ENCODE measurements at places on chromosomes 11 and 22.
A peak's percentile ranks its signal among the peaks of the same experiment; 100 is the strongest.

GRCh38 chr11:111352231-111352746 lies 26.8 kb downstream of the POU2AF1 start:
- DNase-seq = no peak

GRCh38 chr11:83554876-83555275 lies 268.7 kb upstream of the CCDC90B start:
- no peak for DNase-seq

- no peak for DNase-seq
These were observed 4.5 kb downstream of the OR10G7 start for GRCh38 chr11:124036666-124037065.

DNA sequence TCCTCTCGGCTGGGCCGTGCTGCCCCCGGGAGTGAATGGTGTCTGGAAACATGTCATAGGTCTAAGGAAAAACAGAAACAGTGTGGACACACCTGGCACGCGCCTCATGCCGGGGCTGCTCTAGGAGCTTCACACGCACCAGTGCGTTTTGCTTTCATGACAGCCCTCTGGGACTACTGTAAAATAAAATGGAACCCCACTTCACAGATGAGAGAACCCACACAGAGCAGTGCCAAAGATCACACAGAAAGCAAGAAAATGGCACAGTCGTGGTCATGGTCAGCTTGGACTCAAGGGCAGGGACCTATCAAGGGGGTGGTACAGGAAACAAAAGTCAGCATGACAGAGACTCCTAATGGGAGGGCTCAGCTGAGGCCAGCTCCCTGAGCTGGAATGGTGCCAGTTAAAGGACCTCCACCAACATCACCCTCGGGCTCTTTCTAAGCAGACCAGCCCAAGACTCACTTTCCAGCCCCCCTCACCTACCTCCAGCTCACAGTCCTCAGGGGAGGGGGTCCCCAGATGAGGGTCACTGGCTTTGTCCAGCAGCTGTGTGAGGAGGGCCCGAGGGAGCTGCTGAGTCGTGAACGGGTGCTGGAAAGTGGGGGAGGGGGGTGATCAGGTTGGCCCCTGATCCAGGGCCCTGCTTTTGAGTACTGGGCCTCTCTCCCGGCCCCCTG lies 3.3 kb downstream of the MAP4K2 start:
- DNase-seq = no peak

- DNase-seq = no peak
These were observed 8.5 kb upstream of the DENND5A start for GRCh38 chr11:9273376-9274336.

DNA sequence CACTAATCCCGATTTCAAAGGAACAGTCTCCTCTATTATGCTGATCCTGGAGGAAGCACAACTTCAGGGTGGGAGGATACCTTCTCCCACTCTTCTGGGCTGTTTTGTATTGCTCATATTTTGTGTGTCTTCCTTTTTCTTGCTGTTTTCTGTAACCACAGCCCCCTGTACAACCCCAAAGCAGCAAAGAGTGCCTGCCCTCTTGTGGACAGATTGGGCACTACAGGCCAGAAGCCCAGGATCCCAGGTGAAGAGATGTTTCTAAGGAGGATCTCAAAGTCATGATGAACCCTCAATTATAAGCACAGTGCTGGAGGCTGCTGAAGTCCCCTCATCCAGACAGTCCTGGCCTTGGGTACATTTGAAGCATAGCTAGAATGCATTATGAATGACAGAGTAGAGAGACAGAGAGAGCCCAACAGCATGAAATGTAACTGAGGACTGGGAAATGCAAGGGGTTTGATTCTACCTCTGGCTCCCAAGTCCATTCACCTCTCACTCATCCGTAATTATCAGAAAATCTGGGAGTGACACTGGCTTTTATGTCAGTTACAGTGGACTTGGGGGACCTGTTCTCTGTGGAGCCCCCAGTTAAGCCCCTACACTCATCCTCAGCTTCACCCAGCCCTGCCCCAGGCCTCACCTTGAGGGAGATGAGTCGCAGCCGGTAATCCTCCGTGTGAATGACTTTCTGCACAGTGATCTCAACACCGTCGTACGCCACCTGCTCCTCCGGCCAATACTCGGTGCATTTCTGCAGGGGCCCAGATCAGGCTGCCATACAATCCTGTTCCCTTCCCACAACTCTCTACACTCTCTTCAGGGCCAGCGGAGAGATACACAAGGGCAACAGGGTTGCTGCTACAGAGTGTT lies 6.2 kb upstream of the IGSF22 start:
- no peak for DNase-seq

- peak; percentile 36 for DNase-seq
These were observed 30.0 kb downstream of the MAPK1 start for GRCh38 chr22:21837248-21837979.

- no peak for DNase-seq
These were observed 95.3 kb upstream of the FGF3 start for GRCh38 chr11:69914286-69915150.

- DNase-seq = no peak
These were observed 389 bp downstream of the MICALL1 start for GRCh38 chr22:37906364-37907008.

GRCh38 chr11:23124996-23125395 lies 264.7 kb upstream of the CCDC179 start:
- no peak for DNase-seq

- DNase-seq = no peak
These were observed 95.7 kb upstream of the DRD2 start for GRCh38 chr11:113570906-113571305.

DNA sequence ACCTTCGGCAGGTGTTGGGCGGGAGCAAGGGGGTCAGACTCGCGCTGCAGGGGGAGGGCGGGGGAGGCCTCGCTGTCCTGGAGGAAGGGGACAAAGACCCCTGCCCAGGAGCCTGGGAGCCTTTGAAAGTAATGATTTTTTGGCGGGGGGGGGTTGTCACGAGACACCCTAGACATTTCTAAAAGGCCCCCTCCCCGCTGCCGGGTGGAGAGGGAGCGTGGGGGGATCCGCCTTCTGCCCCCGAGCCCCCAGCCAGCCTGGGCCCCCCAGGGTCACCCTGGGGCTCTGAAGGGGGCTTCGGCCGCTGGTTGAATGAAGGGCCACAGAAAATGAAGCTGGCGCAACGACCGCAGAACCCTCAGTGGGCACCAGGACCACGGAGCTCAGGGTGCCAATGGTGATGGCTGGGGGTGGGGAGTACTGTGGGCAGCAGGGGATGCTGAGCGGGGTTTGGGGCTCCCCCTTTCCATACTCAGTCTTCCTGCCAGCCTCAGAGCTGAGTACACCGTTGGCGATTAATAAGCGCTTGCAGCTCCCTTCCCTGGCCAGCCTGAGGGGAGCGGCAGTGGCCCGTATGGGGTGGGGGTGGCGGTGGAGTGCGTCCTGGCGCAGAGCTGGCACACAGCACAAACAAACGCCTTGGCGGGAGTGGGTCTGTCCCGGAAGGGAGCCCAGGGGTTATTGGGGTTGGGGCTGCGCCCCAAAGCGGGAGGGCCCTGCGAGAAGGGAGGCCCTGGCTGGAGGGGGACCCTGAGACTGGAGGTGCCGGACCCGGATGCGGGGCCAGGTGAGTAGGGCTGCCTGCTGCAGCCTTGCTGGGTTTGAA lies 1.2 kb upstream of the DUSP8 start:
- no peak for DNase-seq

GRCh38 chr11:2091112-2091746 lies 48.0 kb downstream of the IGF2 start:
- DNase-seq = no peak

GRCh38 chr11:121372671-121373429 lies 79.3 kb upstream of the SORL1 start:
- no peak for DNase-seq

DNA sequence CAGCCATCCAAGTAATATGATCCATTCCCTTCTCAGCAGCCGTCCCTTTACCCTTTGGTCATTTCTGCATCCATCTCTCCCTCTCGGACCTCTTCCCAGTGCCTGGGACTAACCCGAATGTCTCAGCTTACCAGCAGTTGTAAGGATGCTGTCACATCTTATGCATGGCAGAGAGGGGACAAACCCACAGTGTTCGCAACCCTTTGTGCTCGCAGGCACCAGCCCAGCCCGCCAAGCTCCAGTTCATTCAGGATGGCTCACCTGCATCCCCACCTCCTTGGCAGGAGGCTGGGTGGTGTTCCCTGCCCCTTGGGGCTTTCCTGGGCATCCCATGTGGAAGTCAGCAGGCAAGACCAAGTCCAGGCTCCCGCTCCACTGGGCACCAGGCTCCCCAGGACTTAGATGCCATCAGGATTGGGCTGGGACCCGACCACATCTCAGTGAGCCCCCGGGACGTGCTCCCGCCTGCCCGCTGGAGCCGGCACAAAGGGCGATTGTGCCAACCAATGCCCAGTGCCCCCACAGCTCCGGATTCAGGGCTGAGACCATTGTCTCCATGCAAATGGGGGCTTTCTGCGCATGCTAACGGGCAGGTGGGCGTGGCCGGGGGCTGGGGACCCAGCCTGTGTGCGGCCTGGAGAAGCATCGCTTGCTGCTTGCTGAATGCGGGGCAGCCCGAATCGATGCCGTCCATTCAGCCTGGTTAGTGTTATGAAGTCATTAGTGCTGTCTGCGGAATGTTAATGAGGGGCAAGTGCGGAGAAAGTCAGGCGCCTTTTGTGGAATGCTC lies 108.6 kb downstream of the KCNQ1OT1 start:
- no peak for DNase-seq

DNA sequence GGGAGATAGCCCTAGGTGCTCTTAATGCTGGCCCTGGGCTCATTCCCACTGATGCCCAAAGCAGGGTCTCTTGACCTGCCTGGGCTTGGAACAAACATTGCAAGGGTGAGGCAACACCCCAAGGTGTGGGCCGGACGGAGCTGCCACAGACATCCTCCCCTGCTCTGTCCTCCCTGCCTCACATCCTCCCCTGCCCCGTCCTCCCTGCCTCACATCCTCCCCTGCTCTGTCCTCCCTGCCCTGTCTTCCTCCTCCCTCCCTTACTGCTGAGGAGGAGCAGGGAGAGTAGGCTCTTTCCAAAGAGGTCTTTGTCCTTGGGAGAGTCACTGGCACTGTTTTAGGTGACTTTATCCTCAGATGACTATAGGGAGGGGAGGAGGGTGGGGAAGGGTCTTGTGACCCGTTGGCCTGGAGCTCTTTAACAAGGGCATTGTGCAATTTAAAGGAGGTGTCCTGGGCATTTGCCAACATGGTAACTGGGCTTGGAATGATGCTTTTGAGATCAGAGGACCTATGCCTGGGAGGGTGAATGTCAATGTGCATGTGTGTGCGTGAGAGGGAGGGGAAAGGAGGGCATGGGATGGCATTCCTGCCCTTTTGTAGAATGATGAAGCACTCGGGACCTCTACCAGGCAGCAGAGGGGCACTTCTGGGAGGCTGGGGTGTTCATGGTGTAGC lies 700 bp downstream of the FAM180B start:
- DNase-seq = no peak

DNA sequence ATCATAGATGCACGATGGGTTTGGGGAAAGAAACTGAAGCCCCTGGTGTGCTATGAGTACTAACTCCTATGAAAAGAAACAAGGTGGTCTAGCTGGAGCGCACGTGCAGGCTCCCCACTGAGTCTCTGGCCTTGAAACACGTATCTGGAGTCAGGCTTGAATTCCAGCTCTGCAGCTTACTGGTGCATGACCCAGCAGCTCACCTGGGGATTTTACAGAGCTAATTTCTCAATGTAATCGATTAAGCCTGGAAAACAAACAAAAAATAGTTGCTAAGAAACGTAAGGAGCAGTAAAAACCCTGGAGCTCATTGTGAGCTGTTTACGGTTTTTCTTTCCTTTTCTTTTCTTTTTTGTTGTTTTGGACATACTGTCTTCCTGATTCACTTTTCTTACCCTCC lies 12.3 kb downstream of the KCNJ1 start:
- DNase-seq = no peak

DNA sequence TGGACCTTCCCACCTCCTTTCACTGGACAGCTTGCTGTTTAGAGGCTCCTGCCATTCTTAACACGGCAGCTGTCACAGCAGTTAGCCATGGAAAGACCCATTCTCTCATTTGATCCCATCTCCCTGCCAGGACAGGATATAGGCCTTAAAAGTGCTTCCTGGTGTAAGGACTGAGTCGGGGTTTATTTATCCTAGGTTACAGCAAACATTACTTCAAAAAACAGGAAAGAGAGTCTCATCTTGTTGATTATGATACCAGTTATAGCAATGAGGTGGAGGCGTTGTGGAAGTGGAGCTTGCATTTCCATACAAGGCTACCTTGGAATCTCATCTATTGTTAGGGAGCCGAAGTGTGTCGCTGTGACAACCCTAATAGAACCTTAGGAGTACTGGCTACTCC lies 17.4 kb upstream of the ETS1 start:
- DNase-seq = no peak

- DNase-seq = no peak
These were observed 362.1 kb downstream of the DDX10 start for GRCh38 chr11:109026891-109027489.

GRCh38 chr11:86547727-86548126 lies 124.7 kb downstream of the ME3 start:
- DNase-seq = no peak

DNA sequence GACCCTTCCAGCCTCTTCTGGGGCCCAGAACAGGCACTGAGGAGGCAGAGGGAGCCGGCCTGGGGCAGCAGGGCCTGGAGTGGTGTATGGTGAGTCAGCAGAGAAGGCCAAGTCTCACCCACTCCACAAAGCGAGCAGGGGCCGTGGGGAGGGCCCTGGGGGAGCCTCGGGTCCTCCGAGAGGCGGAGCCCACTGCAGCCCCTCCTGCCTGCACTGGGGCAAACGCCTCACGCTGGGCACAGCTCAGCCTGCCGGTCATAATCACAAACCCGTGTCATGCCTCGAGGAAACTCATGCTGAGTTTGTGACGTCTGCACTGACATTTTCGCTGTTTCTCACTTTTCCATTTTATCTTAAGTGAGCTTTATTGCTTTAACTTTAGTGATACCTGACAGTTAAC lies 38.4 kb downstream of the TOLLIP start:
- DNase-seq = no peak

DNA sequence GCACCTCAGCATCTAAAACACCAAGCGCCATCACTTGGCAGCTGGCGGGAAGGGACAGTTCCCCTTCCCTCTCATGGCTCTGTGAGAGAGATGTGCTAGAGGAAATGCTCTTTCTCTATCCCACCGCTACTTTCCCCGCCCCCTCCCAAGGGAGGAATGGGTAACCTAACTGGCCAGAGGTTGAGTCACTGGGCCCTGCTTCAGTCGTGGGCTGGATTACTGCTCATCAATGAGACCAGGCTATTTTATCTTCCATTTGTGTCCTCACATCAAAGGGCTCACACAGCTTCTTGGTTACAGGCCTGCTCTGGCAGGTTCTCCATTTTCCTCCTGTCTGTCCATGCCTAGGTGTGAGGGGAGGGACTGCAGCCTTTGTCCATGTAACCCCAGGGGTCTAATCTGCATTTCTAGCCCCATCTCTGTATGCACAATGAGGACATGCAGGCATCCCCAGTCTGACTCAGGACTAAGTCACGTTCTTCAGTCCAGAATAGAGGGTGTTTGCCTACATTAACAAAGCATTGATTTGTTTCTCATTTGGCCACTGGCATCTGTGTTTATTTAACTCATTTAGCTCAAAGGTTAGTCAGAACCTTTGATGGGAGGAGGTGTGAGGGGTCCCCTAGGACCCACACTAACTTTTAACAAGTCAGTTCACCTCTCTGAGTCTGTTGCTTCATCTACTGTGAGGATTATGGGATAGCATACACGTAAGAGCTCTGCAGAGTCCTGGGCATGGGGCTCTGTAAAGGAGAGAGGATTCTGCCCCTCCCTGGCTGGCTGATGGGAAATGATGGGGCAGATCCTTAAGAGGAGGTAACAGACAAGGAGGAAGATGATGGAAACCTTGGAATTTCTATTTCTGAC lies 99.1 kb downstream of the XRRA1 start:
- no peak for DNase-seq

Measured in amniotic stem cell (primary cell).